ENCODE measurements at places on chromosomes 13 and 19.

DNA sequence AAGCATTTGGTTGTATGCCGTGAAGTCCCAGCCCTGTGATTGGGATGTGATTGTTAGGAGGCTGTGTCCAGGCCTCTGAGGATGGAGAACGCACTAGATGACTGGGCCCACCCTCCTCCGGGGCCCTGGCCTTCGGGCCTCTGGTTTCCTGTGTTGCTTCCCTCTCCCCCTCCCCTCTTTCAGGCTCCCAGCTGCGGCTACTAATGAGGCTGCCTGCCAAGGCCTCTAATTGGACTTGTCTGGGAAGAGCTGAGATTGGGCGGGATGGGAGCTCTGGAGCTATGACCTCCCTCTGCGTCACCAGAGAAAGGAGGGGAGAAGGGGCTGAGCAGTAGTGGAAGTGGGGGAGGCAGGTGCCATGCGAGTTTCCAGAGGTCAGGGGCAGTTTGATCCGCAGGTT, 9.9 kb downstream of the PTH2 start:
- no peak for DNase-seq

DNA sequence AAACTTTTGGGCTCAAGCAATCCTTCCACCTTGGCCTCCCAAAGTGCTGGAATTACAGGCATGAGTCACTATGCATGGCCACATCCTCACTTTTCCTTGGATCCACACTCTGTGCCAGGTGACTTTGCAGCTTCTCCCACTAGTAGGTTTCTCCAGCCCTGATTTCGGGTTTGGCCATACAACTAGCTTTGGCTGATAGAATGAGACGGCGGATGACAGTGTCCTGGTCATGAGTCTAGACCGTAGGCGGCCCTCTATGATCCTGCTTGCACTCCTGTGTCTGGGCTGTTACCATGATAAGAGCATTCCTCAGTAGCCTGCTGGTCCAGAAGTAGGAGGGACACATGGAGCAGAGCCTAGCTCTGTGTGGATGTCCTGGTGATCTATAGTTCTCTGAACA, 112.5 kb upstream of the KL start:
- no peak for DNase-seq

GRCh38 chr19:51326216-51327065, 15.0 kb downstream of the IGLON5 start:
- no peak for DNase-seq

DNA sequence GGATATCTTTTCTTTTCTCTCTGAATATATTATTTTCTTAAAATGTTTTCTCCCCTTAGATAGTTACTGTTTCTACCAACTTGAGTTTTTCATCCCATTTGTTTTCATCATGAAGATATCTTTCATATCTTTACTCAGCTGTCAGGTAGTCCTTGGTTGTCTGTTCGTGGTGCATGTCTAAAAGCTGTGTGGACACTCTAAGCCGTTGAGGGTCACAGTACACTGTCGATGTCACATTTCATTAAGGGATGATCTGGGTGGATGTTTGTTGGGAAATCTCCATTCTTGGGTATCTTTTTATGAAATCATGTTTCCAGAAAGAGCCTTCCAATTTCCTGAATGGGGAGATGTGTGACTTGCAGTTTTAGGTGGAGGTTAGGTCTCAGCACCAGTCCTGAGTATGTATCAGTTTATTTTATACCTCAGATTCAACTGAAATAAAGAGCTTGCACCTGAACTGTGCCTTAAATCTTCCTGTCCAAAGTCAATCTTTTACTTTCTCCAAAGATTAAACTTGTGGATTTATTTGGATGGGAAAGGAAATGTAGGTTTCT, 23.2 kb downstream of the ZMYM2 start:
- DNase-seq: no peak

GRCh38 chr19:54795758-54796157, 7.7 kb upstream of the KIR2DL4 start:
- DNase-seq: no peak

- no peak for DNase-seq
Measured at GRCh38 chr19:19111136-19111835, 27.0 kb downstream of the TMEM161A start.

DNA sequence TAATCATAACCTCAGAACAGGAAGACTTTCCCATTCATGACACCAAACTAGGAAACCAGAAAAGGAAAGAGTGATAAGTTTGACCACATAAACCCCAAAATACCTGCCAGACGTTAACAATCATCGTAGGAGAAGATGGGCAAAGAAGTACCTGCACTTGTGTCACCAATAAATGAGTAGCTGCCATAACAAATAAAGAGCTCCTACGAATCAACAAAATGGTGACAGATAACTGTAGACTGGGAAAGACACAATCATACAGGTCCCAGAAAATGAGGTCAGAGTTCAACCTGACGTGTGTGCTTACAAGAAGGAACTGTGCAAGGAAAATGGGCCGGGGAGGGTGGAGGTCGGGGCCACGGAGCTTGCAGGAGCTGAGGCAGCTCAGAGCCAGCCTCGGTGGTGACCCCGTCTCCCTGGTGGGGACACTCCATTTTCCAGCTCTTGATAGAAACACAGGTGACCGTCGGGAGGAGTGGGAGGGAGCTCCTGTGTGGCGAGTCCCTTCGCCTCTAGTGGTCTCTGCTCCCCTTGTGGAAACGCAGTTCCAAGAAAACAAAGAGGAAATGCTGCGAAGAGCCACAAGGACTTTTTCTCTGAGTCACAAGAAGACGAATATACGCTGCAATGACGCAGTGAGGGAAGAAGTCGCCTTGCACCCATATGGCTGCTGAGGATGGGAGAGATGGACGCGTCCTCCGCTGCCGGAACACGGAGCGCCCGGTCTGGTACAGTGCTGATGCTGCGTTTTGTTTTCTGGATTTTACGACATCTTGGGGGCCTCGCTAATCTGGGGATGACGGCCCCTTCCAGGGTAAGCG, 9.5 kb downstream of the PIP5K1C start:
- no peak for DNase-seq

DNA sequence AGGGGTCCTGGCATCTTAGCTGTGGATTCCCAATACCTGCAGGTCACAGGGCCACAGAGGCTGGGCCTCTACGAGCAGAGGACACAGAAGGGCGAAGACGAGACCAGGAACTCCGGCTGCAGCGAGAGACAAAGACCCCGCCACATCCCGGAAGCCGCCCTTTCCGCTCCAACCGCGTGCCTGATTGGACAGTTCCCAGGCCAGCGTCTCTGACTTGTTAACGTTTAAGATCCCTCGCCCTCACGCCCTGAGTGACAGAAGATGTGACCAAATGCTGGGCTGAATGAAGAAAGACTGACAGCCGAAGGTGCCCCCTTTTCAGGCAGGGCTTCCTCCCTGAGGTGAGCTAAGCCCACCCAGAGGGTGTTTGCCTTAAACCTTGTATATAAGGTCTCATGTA, at the start of gene ZNF98:
TSS of gene ZNF98 (minus strand) at position 136 of the 400 bp plus-strand sequence. CDS start at position 14, 122 bp downstream.
- no peak for DNase-seq

GRCh38 chr13:45825387-45825650, 26.2 kb downstream of the SIAH3 start:
- DNase-seq: no peak

- no peak for DNase-seq
Measured at GRCh38 chr13:75256922-75257321, 225.0 kb downstream of the TBC1D4 start.

DNA sequence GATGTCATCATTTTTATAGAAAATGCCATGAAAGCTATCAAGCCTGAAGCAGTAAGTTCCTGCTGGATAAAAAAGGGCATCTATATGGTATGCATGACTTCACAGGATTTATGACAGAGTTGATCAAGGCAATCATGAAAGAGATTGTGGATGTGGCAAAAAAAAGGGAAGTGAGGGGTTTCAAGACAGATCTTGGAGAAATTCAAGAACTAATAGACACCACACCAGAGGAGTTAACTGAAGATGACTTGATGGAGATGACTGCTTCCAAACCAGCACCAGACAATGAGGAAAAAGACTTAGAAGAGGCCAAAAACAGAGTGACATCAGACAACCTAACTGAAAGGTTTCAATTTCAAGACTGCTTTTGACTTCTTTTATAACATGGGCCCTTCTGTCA, 691.1 kb upstream of the SLC10A2 start:
- no peak for DNase-seq

DNA sequence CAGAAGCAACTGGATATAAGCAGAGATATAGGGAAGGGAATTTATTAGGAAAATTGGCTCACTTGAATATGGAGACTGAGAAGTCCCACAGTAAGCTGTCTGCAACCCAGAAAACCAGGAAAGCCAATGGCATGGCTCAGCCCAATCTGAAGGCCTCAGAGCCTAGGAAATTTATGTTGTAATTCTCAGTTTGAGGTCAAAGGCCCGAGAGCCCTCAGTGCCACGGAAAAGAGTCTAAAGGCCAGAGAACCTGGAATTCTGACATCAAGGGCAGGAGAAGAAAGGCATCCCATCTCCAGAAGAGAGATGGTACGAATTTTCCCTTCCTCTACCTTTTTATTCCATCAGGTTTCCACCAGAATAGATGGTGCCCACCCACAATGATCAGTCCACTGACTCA, 20.1 kb upstream of the RXFP2 start:
- DNase-seq: no peak

DNA sequence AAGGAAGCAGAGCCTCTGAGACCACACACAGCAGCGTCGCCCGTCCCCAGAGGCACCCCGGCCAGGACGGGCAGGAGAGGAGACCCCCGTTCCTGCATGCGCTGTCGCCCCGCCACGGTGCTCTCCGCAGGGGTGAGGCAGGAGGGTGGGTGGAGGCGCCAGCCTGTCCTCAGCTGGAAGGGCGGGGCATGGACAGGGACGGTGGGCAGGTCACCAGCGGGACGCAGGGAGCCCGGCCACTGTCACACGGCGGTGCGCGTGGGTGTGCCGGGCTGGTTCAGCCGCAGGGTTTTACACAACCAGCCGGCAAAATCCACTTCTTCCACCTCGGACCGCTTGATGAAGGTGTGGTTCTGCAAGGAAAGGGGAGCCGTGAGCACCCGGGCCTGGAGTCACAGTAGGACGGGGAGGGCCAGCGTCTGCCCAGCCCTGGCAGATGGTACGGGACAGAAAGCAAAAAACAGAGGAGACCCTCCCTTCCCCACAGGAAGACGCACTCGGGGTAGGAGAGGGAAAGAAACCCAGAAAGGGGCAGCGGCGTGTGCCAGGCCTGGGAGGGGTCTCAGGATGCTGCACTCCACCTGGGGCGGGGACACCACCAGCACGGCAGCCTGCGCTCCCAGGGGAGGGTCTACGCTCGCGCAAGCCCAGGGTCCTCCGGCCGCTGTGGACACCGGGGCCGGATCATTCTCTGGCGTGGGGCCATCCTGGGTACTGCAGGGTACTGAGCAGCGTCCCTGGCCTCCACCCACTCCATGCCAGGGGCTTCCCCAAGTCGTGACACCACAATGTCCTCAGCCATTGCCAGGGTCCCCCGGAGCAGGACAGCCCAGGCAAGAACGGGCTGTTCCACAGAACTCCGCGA, 23.9 kb upstream of the ZBTB7A start:
- DNase-seq: no peak

GRCh38 chr13:42656161-42656560, 82.2 kb downstream of the TNFSF11 start:
- DNase-seq: no peak

GRCh38 chr13:104593693-104594092, 1527.5 kb upstream of the SLC10A2 start:
- DNase-seq: no peak

DNA sequence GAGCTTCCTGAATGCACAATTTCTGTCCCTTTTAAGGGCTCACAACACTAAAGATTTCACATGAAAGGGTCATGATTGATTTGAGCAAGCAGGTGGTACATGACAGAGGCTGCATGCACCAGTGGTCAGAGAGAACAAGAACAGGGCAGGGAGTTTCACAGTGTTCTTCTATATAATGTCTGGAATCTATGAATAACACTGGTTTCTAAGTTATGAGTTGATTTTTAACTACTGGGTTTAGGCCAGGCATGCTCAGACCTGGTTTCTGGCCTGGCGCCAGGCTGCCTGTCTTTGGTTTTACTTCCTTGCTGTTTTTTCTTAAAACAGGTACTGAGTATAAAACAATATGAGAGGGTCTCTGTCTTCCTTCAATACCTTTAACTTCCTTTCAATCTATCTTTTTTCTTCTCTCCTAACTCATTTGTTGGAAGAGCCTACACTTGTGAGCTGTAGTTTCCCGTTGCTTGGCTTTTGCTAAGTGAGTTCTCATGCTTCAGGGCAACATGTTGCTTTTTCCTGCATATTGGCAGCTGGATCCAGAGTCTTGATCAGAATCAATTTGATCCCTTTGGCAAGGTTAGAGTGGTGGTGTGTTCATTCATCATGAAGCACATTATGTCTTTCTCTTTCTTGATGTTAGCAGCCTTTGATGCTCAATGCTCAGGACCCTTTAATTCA, 38.5 kb upstream of the FGF14 start:
- DNase-seq: no peak

GRCh38 chr13:81140675-81141074, 799.7 kb upstream of the SPRY2 start:
- no peak for DNase-seq

- DNase-seq: no peak
Measured at GRCh38 chr13:29511106-29511796, 84.2 kb downstream of the SLC7A1 start.

GRCh38 chr13:107043021-107043956, 475.4 kb upstream of the ARGLU1 start:
- DNase-seq: no peak

DNA sequence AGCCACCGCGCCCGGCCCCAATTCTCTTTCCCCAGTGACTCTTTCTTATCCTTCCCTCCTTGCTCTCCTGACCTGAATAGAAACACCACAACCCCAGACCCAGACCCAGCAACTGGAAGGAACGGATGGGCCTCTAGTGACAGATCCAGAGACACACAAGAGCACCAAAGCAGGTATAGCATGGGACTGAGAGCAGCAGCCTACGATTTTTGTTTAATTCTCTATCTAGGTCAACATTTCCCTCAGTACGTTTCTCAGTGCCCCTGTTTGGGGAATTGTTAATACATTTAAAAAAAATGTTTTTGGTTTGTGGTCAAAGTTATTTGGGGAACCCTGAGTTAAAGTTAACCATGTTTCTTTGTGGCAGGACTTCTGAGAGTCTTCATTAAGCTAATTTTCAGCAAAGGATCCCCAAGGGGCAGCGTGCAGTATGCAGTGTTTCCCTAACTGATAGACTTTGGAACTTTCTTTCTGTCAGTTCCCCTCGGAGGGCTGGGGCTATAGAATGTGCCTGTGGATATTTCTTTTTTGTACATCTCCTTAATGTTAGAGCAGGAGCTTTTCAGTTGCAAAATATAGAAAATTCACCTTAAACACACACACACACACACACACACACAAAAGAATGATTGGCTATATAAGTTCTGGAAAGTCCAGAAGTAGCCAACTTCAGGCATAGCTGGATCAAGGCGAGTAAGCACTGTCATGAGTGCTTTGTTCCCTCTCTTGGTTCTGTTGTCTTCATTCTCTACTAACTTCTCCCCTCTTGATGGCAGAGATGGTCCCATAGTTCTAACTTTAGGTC, 6.3 kb downstream of the FXYD5 start:
- DNase-seq: no peak
